Stimulated activated CD8-positive, alpha-beta memory T cell treated with anti-CD3 and anti-CD28 coated beads, Interleukin-4, amount 100 ng/mL, for 1 hour (primary cell): ENCODE measurements at places on chromosomes 7 and 10.

DNA sequence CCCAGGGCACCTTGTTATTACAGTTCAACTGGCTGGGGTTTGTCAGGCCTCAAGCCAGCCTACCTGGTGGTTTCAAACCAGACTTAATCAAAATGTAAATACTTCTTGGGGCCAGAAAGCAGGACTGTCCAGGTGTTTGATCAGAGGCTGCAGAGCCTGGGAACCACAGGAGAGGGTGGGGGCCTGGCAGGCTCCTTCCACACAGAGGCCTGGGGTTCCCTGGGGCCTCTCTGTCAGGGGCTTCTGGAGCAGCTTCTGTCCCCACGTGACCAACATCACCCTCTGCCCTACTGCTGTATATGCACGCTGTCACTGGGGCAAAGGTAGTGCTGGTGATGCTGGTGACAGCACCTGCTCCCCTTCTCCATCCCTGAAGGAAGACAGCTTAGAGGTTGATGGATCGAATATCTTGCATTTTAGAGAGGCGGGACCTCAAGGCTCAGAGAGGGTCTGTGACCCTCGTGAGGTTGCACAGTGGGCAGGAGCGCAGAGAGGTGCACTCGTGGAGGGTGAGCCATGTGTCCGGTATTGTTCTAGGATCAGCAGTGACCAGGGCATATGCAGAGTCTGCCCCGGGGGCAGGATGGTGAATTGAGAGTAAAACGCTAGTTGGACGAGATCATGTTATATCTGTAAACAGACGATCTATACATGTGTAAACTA lies 95.4 kb downstream of the GRK5 start:
- DNase-seq = no peak

- DNase-seq = no peak
Observed at GRCh38 chr7:19118636-19119371, 1.4 kb upstream of the TWIST1 start.

DNA sequence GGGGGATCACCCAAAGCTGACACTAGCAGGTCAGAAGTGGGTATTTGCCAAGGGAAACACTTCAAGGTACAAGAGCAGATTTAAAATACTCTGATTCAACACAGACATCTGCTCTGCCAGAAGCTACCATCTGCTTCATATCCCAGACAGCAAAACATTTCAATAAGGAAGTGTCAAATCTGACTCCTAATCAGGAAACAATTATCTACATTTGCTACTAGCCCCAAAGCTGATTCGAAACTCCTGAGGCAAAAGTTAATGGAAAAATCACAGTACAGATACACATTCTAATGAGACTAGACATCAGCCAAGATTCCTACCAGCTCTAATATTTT lies 48.9 kb downstream of the PARD3 start:
- no peak for DNase-seq

GRCh38 chr7:124764847-124765400 lies 668 bp downstream of the GPR37 start:
- DNase-seq = no peak

GRCh38 chr7:117278040-117278439 lies 44.8 kb downstream of the WNT2 start:
- DNase-seq = no peak

DNA sequence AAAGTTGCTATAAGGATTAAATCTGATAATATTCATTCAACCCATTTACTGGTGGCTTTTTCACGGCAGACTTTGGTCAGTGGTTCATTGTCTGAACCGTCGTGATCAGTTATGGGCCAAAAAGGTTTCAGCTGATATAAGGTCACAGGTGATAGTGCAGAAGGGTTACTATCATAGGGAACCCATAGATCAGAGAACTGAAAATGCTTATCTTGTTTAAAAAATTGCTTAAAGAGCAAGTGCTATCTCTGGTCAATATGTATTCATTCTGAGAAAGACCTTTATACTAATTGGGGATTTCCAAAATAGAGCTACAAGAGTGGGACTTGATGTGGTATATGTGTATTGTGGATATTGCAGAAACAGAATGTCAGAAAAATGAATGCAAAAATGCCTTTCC lies 147.8 kb upstream of the SEMA3E start:
- DNase-seq = no peak

GRCh38 chr7:101169110-101169837 lies 3.9 kb upstream of the VGF start:
- DNase-seq = no peak

GRCh38 chr10:104492329-104492940 lies 138.8 kb downstream of the CFAP58 start:
- no peak for DNase-seq

GRCh38 chr7:28207486-28208158 lies 27.0 kb upstream of the JAZF1 start:
- no peak for DNase-seq

GRCh38 chr10:92604841-92605240 lies 11.9 kb downstream of the KIF11 start:
- no peak for DNase-seq

GRCh38 chr7:21782996-21783395 lies 162.7 kb downstream of the CDCA7L start:
- no peak for DNase-seq

DNA sequence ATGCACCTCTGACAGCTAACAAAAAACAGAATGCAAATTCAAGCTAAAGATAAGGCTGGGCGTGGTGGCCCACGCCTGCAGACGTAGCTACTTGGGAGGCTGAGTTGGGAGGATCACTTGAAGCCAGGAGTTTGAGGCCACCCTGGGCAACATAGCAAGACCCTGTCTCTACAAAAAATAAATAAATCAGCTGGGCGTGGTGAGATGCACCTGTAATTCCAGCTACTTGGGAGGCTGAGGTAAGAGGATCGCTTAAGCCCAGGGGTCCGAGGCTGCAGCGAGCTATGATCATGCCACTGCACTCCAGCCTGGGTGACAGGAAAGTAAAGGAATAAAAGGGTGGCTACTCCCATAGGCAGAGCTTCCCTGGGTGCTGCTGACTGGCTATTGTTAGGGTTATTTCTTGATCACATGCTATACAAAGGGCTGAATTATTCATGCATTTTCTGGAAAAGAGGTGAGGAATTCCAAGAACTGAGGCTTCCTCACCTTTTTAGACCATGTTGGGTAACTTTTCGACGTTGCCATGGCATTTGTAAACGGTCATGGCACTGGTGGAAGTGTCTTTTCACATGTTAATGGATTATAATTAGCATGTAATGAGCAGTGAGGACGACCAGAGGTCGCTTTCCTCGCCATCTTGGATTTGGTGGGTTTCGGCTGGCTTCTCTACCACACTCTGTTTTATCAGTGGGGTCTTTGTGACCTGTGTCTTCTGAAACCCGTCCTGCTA lies 6.9 kb upstream of the PSMG3 start:
- DNase-seq = no peak

DNA sequence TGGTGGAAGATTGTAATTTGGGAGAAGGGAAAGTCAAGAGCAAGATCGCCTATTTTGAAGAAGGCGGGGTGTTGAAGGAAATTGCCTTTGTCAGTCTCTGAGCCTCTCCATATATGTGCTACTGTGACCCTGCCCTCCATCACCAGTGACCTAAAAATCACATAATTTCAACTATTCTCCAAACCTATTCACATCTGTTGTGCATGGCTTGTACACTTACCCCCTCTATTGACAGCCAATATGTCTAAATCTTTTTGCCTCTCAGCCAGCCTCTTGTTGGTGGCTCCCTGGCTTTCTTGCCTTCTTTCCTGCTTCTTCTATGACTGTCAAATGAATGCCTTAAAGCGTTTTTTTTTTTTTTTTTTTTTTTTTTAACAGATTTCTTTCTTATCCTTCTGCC lies 295.6 kb downstream of the AUTS2 start:
- no peak for DNase-seq

- no peak for DNase-seq
Observed at GRCh38 chr7:129469930-129470329, 32.4 kb upstream of the SMKR1 start.

DNA sequence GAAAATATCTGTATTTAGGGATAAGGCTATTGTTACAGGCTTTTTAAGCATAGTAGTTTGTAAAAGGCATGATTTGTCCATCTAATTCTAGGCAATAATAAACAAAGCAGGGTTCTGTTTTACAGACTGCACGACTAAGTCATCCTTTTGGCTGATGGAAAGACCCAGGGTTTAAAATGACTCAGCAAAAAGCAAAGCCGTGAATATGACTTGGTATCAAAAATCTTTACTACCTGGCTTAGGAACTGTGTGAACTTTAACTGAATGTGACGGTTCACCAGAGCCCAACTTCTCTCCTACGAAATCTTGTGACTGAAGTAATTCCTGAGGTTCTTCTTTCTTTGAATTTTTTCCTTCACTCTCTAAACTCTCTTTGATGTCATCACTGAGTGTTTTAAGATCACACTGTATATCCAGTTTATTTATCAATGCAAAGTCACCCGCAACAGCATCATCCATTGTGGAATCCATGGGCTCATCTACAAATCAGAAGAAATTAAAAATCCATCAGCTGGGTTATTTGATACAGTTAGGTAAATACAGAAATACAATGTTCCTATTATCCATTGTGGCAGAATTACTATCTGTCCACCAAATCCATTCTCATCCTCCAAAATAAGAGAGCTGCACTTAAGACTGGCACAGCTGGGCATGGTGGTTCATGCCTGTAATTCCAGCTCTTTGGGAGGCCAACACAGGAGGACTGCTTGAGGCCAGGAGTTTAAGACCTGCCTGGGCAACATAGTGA lies 17.0 kb downstream of the ATE1 start:
- DNase-seq = no peak

DNA sequence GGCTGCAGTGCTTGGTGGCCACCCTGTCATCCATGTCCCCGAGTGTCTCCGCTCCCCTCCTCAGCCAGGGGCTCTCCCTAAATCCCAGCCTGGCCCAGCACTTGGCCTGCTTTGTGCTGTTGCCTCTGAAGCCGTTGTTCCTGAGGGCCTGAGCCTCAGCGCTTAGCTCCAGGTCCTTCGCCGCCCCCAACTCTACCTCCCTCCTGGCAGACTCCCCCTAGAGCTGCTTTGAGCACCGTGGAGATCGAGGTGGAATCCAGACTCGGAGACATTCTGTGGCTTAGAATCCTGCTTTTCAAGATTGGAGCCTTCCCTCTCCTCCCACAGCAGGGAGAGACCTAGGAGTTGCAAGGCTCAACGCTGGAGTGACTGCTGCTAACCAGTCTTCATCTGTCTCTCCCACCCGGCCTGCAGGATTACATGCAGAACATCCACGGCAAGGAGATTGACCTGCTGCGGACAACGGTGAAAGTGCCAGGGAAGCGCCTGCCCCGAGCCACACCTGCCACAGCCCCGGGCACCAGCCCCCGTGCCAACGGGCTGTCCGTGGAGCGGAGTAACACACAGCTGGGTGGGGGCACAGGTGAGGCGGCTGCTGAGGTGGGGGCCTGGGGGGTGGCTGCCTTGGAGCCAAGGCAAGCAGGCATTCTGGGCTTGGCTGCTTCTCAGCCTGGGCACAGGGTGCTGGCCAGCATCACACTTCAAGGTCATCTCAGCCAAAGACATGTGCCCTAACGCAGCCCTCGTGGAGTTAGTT lies 33.3 kb downstream of the GBX1 start:
- no peak for DNase-seq

DNA sequence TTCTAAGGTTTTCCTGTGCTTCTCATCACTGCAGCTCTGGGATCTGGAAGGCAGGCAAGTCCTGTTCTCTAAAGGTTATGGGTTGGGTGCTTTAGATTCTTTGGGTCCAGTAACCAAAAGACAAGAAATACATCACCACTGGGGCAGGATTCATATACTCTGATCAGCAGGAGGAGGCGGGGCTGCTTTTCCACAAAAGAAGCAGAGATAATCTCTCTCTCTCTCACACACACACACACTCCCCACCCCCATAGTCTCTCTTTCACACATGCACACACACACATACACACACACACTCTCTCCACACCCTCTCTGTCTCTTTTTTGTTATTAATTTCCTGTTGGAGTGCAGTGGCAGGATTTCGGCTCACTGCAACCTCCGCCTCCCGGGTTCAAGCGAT lies 13.0 kb upstream of the ACBD5 start:
- DNase-seq = no peak

DNA sequence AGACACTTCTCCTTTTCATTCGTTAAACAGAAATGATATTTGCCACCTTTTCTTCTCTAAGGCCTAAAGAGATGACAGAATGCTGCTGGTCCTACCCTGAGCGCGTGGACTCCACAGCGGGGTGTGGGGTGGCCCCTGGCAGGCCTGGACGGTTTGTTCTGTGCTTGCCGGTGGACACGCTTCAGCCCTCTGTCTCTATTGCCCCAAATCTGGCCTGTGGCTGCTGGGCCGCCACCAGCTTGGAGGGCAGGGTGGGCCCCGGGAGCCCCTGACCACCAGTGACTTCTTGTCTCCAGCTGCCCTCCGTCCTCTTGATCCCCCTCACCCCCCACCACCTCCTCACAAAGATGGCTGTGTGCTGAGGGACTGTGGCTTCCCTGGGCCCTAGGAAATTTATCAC lies 5.7 kb downstream of the CHST3 start:
- no peak for DNase-seq

DNA sequence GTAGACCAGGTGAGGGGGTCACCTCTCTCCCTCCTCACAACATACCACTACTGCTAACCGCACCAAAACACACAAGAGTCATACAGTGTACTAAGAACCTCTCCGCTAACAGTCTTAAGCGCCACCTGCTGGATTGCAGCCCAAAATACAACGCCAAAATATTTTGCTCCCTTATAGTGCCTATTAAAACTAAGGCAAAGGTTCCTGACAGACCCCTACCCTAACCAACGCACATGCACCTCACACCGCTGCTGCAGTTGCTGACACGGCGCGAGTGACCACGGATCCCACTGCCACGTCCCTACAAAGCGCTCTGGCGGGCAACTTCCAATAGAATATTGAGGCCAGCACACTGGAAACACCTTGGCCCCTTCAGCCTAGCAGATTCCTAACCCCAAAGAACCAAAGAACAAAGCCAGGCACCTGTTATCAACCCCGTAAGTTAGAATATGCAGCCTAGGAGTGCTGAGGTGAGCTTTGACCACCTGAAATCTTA lies 563.6 kb upstream of the SEMA3D start:
- no peak for DNase-seq

DNA sequence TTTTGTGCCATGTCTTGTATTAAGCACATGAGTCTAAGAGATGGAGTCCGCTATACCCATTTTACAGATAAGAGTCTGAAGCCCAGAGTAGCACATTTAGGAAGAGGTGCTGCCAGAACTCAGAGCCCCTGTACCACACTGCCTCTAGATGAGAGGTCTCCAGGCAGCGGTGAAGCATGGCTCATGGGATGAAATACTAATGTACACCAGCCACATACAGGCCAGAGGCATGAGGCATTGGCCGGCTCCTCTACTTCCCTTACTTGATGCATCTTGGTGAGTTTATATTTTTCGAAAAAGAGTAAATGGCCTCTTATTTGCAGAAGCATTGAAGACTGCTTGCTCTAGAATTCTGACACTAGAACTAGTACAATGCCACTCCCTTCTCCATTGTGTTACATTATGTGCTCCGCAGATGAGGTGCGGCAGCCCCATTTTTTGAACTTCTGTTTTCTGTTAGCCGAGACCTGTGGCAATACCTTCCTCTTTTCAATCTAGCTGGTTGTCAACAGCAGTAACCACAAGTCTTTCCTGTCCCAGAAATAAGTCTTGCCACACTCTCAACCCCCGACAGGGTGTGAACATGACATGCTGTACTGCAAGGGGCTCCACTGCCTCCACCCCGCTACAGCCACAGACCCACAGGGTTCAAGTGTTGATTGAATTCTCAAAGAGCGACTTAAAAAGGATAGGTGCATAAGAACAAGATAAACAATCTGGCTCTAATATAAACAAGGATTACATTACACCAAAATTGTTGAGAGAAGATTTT lies 145.3 kb downstream of the CELF2 start:
- DNase-seq = peak; percentile 51
